ENCODE measurements at places on chromosomes 6 and 20.

- no peak for DNase-seq
- H3K4me3 ChIP-seq: no peak overlapping the region
- no peak overlapping the region for H3K27ac ChIP-seq
- peaks cover 6% of the 10 kb centered on the region for H3K4me1 ChIP-seq
- H3K36me3 ChIP-seq: no peaks in the 10 kb centered on the region
Observed at GRCh38 chr6:1416191-1416760, 26.9 kb downstream of the FOXF2 start.

DNA sequence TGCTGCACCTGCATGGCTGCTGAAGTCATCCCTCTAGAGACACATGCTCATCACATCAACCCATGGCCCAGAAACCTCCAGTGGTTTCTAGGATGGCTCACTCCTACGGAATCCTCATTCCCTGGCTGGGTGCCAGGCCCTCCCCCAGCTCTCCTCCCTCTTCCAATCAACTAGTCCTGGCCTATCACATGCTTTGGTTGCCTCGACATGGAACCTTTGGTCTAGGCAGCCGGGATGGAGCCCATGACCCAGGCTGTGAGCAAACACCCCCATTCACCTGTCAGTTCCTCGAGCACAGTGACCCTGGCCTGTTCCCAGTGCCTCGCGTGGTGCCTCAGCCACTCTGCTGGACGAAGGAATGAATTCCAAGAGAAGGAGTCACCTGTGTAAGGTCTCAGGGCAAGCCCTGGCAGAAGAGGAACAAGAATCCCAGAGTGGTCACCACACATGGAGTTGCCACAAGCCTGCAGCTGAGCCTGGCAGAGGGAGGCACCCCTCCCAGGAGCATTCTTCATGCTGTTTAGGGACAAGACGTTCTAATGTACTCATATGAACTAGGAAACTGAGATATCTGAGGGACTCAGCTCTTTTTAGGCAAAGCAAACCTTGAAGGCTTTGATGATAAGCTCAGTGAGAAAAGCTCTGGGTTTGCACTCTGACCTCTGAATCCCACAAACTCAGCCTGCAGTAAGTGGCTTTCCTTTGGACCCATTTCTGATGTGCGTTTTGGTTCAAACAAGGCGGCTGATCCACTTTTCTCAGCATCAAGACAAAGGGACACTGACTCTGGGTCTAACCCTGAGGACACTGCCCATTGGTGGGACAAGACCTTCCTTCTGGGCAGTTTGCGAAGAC, 40.2 kb downstream of the PPP1R3G start:
- peaks cover 29% of the 10 kb centered on the region for H3K4me1 ChIP-seq
- H3K36me3 ChIP-seq: peaks cover 5% of the 10 kb centered on the region
- no peak for DNase-seq
- H3K27ac ChIP-seq: no peak overlapping the region
- H3K4me3 ChIP-seq: no peak overlapping the region

- peak overlapping the region; percentile 98 for H3K4me3 ChIP-seq
- H3K36me3 ChIP-seq: peaks cover 30% of the 10 kb centered on the region
Observed at GRCh38 chr6:17986656-17987446, 584 bp downstream of the KIF13A start.

DNA sequence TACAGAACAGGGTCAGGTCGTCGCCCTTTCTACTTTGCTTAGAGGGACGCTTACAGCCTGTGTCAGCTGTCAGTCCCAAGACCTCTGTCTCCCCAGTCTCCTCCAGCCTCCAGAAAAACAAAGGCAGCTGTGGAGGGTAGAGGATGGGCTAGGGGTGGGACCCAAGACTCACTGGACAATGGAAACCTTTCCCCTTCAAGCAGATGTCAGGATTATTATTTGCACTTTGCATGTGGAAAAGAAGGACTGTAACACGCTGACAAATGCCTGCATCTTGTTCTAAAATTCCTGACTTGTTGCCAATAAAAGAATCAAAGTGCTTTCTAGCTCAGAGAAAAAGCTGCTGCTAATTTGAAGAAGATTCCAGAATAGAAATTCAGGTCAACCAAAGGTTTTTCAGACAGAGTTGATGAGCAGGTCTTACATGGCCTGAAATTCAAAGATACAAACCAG, 58.7 kb downstream of the SNX5 start:
- no peaks in the 10 kb centered on the region for H3K27me3 ChIP-seq
- DNase-seq: no peak
- no peak overlapping the region for H3K27ac ChIP-seq
- no peaks in the 10 kb centered on the region for H3K36me3 ChIP-seq

- peak; percentile 88 for DNase-seq
- peak within 1 kb of the TSS; percentile 94 for H3K4me3 ChIP-seq
- H3K27ac ChIP-seq: peak within 1 kb of the TSS; percentile 98
- H3K27me3 ChIP-seq: no peaks in the 10 kb centered on the region
- no peaks in the 10 kb centered on the region for H3K36me3 ChIP-seq
- peaks cover 75% of the 10 kb centered on the region for H3K4me1 ChIP-seq
Observed at GRCh38 chr6:106085984-106086813, at the start of gene PRDM1. TSS of gene PRDM1 (plus strand) at chr6:106086336. CDS start at chr6:106086554, 218 bp downstream.

DNA sequence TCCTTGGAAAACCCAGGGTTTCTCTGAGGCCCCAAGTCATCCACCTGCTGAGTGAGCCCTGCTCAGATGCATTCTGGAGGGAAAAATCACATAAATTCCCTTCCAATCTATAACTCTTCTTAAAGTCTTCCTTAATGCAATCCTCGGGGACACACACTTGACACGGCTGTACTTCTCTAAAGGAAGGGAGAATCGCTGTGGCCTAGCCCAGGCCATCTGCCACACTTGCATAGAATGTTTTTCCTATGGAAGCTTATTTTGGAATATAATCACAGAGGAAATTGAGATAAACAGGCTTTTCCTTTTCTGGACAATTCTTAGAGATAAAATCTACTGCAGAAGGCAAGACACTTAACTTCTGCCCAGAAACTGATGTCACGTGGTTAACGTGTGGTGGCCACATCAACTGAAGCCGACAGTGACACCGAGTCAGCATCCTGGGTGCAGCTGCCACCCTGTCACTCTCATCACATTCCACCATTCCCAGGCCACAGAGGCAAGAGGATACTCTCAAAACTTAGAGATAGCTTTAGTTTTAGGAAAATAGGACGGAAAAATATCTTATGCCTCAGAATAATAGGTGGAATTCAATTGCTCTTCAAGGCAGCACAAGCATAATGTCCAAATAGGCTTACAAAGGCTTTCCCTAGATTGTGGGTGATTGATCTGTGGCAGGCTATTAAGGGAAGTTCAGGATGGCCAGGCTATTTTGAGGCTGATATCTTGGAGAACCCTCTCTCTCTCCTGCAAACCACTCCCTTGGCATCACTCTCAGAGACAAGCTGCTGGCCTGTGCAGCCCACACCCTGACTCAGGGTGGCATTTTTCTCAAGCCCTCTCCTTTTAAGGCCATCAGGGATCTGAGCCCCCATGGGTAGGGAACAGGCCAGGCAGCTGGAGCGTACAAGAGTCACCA, 29.6 kb downstream of the PSMB1 start:
- DNase-seq: no peak
- peaks cover 3% of the 10 kb centered on the region for H3K27me3 ChIP-seq
- no peak overlapping the region for H3K4me3 ChIP-seq
- H3K27ac ChIP-seq: no peak overlapping the region

DNA sequence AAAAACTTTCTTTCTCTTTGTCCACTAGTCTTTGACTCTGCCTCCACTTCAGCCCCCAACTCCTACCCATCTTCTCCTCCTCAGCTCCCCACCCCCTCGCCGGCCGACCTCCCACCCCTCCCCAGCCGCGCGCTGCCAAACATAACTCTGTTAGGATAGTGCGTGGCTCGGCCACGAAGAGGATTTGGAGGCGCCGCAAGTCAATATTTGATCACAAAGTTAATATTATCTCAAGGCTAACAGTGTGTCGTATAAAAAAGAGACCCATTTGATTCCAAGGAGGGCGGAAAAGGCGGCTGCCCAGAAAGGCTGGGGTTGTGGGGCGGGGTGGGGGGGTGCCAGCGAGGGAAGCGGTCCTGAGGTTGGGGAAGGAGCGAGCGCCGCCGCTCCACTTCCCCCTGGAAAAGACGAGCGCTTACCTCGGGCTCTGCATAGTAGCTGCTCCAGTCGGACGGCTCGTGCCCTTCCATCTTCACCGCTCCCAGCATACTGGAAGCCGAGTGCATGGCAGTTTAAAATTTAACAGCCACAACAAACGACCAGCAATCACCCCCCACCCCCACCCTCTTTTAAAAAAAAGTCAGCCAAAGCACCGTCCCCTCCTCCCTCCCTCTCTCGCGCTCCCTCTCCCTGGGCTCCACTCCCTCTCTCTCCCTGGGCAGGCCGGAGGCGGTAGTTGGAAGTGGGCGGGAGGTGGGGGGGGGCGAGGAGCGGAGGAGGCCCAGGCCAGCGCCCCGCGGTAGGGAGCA, 425 bp downstream of the FOXA2 start:
- H3K4me3 ChIP-seq: peak overlapping the region; percentile 47
- DNase-seq: no peak
- peaks cover 3% of the 10 kb centered on the region for H3K36me3 ChIP-seq
- H3K27me3 ChIP-seq: peaks cover 33% of the 10 kb centered on the region
- H3K4me1 ChIP-seq: peaks cover 15% of the 10 kb centered on the region

GRCh38 chr20:17625246-17626051, 55.6 kb downstream of the DSTN start:
- H3K4me1 ChIP-seq: no peaks in the 10 kb centered on the region
- no peak for DNase-seq
- peak overlapping the region; percentile 73 for H3K4me3 ChIP-seq
- H3K27me3 ChIP-seq: peaks cover 8% of the 10 kb centered on the region

GRCh38 chr6:80437221-80437620, 330.8 kb downstream of the BCKDHB start:
- H3K4me3 ChIP-seq: no peak overlapping the region
- DNase-seq: no peak
- H3K36me3 ChIP-seq: no peaks in the 10 kb centered on the region
- no peak overlapping the region for H3K27ac ChIP-seq
- H3K4me1 ChIP-seq: no peaks in the 10 kb centered on the region

DNA sequence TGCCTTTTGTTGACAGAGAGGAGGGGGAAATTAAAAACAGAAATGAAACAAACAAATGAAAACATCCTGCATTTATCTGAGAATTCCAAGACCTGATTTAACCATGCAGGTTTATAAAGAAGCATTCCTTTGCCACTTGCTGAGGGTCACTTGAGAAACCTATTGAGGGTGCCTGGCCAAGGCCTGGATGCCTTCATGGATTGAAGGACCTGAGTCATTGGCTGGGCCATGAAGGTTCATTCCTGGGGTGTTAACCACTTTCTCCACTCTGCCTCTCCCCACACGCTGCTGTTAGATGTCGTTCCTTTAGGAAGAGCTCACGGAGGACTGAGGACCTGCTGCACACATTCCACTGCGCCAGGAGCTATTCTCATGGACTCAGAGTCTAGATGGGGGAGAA, 49.7 kb downstream of the DAAM2 start:
- peaks cover 13% of the 10 kb centered on the region for H3K27me3 ChIP-seq
- H3K4me1 ChIP-seq: peaks cover 11% of the 10 kb centered on the region
- H3K4me3 ChIP-seq: no peak overlapping the region
- no peak overlapping the region for H3K27ac ChIP-seq

DNA sequence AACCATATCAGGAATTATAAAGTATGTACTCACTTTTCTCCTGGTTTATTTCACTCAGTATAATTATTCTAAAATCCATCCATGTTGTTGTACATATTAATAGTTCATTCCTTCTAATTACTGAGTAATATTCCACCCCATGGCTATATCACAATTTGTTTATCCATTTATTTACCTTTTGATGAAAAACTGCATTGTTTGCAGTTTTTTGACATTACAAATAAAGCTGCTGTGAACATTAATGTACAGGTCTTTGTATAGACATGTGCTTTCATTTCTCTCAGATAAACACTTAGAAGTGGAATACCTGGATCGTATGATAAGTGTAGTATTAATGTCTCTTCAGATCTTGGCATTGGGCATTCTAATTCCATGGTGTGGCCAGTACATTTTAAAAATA, 4.2 kb downstream of the SLC17A3 start:
- H3K27ac ChIP-seq: no peak overlapping the region
- H3K4me1 ChIP-seq: no peaks in the 10 kb centered on the region
- H3K27me3 ChIP-seq: no peaks in the 10 kb centered on the region
- no peaks in the 10 kb centered on the region for H3K36me3 ChIP-seq

- no peak for DNase-seq
- H3K27me3 ChIP-seq: peaks cover 2% of the 10 kb centered on the region
- no peaks in the 10 kb centered on the region for H3K4me1 ChIP-seq
- H3K36me3 ChIP-seq: no peaks in the 10 kb centered on the region
- H3K4me3 ChIP-seq: no peak overlapping the region
Observed at GRCh38 chr6:68233623-68234022, 401.5 kb upstream of the ADGRB3 start.

DNA sequence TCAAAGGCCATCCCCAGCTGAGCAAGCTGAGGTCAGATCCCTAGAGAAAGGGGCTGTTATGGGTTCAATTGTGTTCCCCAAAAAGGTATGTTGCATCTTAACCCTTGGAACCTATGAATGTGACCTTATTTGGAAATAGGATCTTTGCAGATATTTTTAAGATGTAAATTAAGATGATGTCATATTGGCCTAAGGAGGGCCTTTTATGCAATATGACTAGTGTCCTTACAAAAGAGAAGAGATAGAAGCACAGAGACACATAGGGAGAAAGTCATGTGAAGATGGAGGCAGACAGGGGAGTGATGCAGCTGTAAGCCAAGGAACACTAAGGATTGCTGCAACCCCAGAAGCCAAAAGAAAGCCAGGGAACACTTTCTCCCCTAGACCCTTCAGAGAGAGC, 144.3 kb upstream of the TAB2 start:
- H3K27me3 ChIP-seq: no peaks in the 10 kb centered on the region
- no peaks in the 10 kb centered on the region for H3K36me3 ChIP-seq
- no peak overlapping the region for H3K4me3 ChIP-seq
- DNase-seq: no peak
- H3K27ac ChIP-seq: no peak overlapping the region

GRCh38 chr6:28725274-28725809, 198.4 kb downstream of the TRIM27 start:
- peaks cover 18% of the 10 kb centered on the region for H3K4me1 ChIP-seq
- peaks cover 4% of the 10 kb centered on the region for H3K36me3 ChIP-seq
- H3K27me3 ChIP-seq: peaks cover 4% of the 10 kb centered on the region
- DNase-seq: no peak
- H3K4me3 ChIP-seq: no peak overlapping the region
- H3K27ac ChIP-seq: no peak overlapping the region

Data from endothelial cell (in vitro differentiated cells).